WTC11 (cell line): ENCODE measurements at places on chromosomes 7 and 10. TPM values are rescaled to one million over a fixed set of nuclear protein-coding genes. Genes with fewer than 3 reads are reported as not detected.

DNA sequence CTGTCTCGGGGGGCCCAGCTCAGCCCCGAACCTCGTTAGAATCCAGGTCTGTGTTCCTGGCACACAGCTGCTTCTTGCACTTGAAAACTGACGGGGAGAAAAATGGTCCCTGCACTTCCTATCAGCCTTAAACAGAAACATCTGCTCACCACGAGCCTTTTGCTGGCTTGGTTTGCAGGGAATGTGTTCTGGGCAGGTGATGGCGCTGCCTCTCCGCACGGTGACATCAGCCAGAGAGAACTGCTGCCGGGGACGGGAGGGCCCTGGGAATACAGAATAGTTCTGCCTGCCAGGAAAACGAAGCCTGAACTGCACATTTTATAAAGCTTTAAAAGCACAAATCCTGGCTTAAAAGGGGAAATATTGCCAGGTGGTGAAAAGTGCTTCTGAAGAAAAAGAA is 622.5 kb downstream of the TYW1 start:
- no peak overlapping the region for H3K27ac ChIP-seq
- H3K4me3 ChIP-seq: no peak overlapping the region
- peaks cover 31% of the 10 kb centered on the region for H3K27me3 ChIP-seq
- H3K36me3 ChIP-seq: no peaks in the 10 kb centered on the region

THSD7A gene
- total RNA-seq: 0.66 to 1.1 TPM (median 0.68 TPM) in 3 replicates

DNA sequence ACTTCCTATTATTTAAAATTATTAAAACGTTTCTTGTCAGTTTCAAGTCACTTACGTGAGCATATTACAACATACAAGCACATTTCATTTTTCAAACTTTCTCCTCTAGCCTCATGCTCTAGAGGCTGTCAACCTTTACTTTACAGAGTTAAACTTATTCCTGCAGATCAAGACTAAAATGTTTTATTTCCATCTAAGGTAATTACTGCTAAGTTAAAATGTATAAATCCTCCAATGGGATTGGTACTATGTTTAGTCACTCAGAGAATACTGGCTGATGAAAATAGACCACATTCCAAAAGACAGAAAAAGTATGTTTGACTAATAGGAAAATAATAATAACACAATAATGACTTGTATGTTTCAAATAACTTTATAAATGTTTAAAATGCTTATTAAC is 8.4 kb upstream of the TRDMT1 start:
- no peaks in the 10 kb centered on the region for H3K36me3 ChIP-seq
- no peak for DNase-seq
- no peak overlapping the region for H3K27ac ChIP-seq
- H3K4me1 ChIP-seq: peaks cover 14% of the 10 kb centered on the region
- H3K4me3 ChIP-seq: no peak overlapping the region

- H3K4me1 ChIP-seq: no peaks in the 10 kb centered on the region
- H3K4me3 ChIP-seq: no peak overlapping the region
- DNase-seq: no peak
- H3K36me3 ChIP-seq: peaks cover 54% of the 10 kb centered on the region
- peaks cover 16% of the 10 kb centered on the region for H3K27me3 ChIP-seq
- H3K27ac ChIP-seq: no peak overlapping the region
Observed at GRCh38 chr10:130214431-130214830, 78.2 kb downstream of the GLRX3 start.

DNA sequence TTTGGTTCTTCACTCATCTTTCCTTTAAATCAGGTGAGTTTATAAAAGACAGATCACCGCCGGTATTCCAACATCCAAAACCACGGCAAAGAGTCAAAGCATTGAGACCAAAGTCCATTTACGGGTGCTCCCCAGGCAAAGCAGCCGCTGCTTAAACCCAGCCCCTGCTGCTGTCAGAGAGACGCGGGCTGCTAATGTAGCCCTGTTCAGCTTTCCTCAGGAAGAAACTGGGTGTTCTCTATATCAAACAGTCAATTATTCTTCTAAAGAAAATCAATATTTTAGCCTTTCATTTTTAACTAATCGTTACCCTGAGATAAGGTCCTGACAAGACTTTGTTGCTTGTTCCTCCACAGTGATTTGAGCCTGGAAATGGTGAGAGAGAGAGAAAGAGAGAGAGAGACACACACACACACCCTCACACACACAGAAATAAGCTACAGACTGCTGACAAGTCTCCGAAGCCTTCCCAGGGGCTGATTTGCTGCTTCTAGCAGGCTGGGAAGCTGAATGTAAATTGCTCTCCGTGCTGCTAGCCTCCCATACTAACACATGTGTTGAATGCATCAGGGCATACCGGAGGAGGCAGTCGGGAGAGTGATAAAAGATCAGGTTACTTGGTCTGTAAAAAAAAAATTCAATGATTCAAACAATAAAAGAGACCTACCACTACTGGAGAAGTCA is 183.0 kb upstream of the ANK3 start:
- H3K27ac ChIP-seq: peak overlapping the region; percentile 86
- no peaks in the 10 kb centered on the region for H3K27me3 ChIP-seq
- peaks cover 49% of the 10 kb centered on the region for H3K4me1 ChIP-seq
- peaks cover 9% of the 10 kb centered on the region for H3K36me3 ChIP-seq
- DNase-seq: peak; percentile 38
